ENCODE measurements at places on chromosomes 1 and 21.

- no peak for DNase-seq
These were observed 71.7 kb downstream of the GALNT2 start for GRCh38 chr1:230138561-230139239.

DNA sequence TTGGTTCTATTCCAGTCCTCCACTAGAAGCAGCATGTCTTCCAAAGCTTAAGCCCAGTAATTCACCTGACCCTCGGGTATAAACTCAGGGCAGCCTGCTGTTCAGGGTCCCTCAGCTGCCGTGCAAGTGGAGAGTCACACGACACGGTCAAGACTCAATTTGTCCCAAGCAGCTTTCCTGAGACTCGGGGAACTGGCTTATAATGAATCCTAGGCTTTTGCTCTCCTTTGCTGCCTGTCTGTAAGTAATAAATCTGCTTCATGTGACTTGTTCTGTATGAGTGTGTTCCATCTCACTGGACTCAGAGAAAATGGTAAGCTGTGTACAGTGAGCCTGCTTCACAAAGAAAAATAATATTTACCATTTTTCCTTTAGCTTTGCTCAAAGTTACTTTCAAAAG is 119.8 kb downstream of the CYYR1 start:
- no peak for DNase-seq

- no peak for DNase-seq
These were observed 94.7 kb upstream of the GADD45A start for GRCh38 chr1:67590329-67590728.

DNA sequence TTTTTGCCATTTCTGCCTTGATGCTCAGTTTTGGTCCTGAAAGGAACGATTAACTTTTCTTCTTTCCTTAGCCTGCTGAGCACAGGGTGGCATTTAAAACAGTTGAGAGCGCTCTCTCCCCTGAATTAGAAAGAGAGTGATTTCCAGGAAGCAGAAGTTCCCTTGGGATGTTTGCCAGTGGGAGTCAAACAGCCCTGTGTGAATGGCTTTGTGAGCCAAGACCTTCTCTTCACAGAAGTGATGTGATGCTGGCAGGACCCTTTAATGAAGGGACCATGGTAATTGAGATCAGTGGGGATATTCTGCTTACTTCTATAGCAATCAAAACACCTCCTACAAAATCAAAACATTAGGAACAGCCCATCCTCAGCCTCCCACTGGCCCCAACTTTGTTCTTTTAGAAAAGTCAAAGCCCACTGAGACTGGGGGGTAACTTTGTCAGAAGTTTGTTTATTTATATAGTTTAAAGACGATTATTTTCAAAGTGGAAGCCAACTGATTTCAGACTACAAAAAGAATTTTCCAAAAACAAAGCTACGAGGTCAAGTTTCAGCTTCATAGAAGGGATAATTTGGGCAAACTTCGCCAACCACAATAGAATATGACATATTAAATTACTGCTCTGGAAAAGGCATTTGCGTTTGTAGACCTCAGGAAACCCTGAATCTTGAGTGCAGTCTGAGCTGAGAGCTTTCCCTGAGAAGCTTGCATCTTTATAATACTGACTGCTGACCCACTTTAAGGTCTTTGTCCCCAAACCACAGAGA is 122.7 kb downstream of the GABPA start:
- no peak for DNase-seq

GRCh38 chr1:37084013-37084412 is 49.7 kb upstream of the GRIK3 start:
- DNase-seq: no peak

DNA sequence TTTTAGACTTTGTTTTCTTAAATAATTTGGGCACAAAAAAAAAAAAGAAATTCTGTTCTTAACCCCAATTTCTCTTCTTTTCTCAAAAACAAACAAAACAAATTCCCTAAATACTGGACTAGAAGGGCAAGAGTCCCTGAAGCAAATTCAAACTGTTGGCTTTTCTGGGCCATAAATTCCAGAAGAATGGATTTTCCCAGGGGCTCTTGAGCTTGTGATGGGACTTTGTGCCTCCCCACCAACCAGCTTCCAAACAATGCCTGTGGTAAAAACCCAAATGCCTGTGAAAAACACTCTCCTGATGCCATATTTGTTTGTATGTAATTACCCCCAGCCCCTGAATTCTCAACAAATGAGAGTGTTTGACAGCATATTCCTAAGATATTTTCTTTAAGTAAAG is 55.4 kb downstream of the SGIP1 start:
- DNase-seq: no peak

DNA sequence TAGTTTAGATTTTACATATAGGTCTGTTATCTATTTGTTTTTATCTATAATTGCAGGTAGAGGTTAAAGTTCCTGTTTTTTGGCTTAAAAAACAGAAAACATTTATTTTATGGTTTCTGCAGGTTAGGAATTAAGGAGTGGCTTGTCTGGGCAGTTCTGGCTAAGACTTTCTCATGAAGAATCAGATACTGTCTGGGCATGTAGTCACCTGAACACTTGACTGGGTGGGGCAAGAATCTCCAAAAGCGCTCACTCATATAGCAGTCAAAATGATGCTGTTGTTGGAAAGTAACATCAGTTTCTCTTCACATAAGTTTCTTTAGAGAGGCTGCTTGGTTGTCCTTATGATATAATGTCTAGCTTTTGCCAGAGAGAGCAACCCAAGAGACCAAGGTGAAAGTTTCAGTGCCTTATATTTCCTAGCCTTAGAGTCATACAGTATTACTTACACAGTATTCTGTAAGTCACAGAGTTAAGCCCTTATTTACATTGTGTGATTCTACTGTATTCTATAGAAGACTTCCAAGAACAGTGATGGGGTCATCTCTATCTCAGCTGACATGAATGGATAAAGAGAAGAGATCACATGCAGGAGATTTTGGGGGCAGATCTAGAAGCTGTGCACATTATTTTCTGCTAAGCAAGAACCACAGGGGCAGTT is 125.4 kb upstream of the GPR52 start:
- DNase-seq: no peak

DNA sequence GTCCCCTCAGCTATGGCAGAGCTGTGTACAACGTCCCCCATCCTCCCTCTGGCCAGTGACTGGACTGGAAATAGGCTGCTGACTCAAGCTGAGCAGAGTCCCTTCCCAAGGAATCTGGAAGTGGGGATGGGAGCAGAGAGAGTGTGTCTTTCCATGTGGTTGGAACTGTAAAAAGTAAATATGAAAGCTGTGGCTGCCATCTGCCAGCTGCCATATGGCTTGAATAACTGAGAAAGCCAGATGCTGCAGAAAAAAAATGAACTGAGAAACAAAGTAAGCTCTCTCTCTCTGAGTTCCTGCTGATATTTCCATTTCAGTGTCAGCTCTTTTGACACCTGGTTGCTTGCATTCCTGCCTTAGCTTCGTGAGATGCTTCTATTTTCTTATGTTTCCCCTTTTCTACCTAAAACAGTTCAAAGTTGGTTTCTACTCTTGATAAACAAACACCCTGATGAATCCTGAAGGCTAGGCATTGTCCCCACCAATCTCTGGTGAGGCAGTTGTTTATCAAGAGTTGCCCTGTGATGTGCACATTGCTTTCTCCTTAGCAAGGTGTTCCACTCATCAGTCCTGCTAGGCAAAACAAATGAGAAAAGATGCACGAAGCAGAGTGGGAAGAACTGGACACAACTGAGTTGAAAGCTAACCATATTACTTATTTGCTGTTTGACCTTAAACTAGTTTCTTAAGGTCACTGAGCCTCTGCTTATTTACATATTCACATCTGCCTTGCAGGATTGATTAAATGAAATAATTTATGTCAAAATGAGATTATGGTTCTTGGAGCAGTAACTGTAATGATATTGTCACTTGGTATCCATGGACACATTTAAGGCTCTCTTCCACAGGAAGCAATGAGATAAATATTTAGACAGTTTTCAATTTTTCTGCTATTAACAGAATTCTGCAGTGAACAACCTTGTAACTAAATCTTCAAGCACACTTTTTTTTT is 16.6 kb upstream of the DR1 start:
- no peak for DNase-seq

- no peak for DNase-seq
These were observed 444.2 kb upstream of the LRRC7 start for GRCh38 chr1:69123486-69123885.

DNA sequence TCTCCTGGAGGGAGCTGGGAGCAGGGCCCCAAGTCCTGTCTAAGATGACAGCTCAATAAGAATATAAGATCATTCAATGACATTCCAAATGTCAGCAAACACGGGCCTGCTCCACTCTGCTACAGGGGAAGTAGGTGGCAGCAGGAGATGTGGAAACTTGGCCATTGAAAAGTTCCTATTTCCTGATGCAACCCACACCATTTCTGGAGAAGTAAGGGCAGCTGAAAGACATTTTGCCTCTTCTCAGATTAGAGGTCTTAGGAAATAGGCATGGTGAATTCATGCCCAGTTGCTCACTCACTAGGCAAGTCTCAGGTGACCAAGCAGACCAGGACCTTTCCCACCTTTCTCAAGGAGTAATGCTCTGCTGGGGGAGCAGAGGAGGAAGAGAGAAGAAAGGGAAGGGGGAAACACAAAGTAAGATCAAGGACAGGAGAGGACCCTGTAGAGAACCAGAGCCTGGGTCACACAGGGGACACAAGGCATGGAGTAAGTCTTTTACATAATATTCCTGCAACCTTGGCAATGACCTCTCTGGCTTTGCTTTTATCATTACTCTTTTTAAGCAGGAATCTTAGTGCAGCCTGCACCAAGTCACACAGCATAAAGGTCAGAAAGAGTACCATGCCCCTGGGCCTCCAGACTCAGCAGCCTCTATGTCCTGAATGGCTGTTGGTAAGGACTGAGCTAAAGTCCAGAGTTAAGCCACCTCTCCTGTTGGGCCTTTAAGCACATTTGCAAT is 68.9 kb downstream of the DMAP1 start:
- no peak for DNase-seq

DNA sequence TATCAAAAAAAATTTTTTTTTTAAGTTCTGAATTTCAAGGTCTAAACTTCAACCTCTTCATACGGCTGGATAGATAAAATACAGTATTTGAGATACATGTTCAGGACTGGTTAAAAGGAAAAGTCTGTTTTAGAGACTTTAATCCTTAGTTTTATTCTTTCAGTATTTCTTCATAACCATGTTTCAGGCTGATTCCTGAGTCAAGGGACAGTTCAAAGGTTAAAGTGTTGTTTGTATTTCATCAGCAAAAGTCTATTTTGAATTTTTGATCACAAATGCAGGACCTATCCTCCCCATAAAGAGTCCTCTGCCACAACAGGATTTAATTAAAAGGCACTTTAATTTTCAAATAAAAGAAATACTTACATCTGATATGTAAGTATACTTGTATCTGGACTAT is 53.5 kb downstream of the SELENOF start:
- DNase-seq: no peak
